ENCODE measurements at places on chromosomes 5 and 9.

- H3K27me3 ChIP-seq: no peaks in the 10 kb centered on the region
- no peaks in the 10 kb centered on the region for H3K36me3 ChIP-seq
- H3K4me3 ChIP-seq: no peak overlapping the region
- no peak for ATAC-seq
- no peak overlapping the region for H3K27ac ChIP-seq
- H3K4me1 ChIP-seq: no peaks in the 10 kb centered on the region
These were observed 338.4 kb downstream of the DNAH5 start for GRCh38 chr5:13606051-13606450.

GRCh38 chr9:85283421-85283820, 458.3 kb downstream of the AGTPBP1 start:
- H3K27ac ChIP-seq: no peak overlapping the region
- peaks cover 10% of the 10 kb centered on the region for H3K27me3 ChIP-seq
- no peaks in the 10 kb centered on the region for H3K36me3 ChIP-seq
- no peak for ATAC-seq

DNA sequence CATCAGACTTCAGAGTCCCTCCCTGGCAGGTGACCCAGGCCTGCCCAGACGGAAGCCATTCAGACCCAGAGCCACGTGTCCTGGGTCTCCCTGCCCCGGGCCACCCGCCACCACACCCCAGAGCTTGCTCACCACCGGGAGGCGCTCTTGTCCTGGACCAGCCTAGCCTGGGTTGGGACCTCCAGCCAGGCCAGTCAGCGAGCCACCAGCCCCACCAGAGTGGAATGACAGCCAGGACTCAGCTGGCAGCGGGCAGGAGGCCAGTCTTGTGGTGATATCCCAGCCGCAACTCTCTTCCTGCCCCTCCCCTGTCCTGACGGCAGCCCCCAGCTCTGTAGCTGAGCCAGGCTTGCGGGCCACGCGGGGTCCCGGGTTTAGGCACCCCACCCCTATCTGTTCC, 1.7 kb upstream of the PTGDS start:
- H3K4me1 ChIP-seq: peaks cover 40% of the 10 kb centered on the region
- peak overlapping the region; percentile 11 for H3K27ac ChIP-seq
- H3K36me3 ChIP-seq: no peaks in the 10 kb centered on the region
- ATAC-seq: no peak

GRCh38 chr9:16715404-16715803, 155.1 kb downstream of the BNC2 start:
- H3K27ac ChIP-seq: no peak overlapping the region
- H3K4me1 ChIP-seq: no peaks in the 10 kb centered on the region
- H3K36me3 ChIP-seq: no peaks in the 10 kb centered on the region
- H3K27me3 ChIP-seq: no peaks in the 10 kb centered on the region
- no peak overlapping the region for H3K4me3 ChIP-seq
- peak; percentile 79 for ATAC-seq

DNA sequence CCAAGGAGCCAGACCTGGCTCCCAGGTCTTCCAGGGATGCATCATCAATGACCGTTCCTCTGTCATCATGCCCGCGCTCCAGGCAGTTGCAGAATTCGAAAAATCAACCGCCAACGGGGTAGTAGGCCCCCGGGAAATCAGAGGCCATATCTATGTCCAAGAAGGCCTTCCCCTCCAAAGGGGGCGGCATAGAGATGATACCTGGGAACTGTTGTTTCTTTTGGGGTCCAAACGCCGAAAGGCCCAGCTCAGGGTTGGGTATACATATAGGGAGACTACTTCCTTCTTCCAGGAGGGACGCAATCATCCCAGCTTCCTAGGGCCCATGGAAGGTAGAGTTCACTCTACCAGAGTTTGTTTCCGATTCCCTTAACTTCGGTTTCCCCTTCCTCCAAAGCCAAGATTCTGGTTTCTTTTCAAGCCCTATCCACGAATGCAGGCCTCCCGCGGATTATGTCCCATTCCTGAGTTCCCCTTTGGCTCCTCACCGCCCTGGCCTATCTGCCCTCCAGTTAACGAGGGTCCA, 754 bp downstream of the DCAF12 start:
- H3K4me3 ChIP-seq: peak overlapping the region; percentile 49
- no peaks in the 10 kb centered on the region for H3K27me3 ChIP-seq
- peak overlapping the region; percentile 25 for H3K27ac ChIP-seq

- no peak for ATAC-seq
- H3K36me3 ChIP-seq: no peaks in the 10 kb centered on the region
- no peaks in the 10 kb centered on the region for H3K4me1 ChIP-seq
These were observed 521.1 kb upstream of the DAB2 start for GRCh38 chr5:39945870-39946269.

- no peaks in the 10 kb centered on the region for H3K27me3 ChIP-seq
- H3K36me3 ChIP-seq: no peaks in the 10 kb centered on the region
- peak overlapping the region; percentile 16 for H3K4me3 ChIP-seq
- peak; percentile 44 for ATAC-seq
- H3K4me1 ChIP-seq: peaks cover 2% of the 10 kb centered on the region
- H3K27ac ChIP-seq: no peak overlapping the region
These were observed 20.5 kb downstream of the EQTN start for GRCh38 chr9:27276193-27277030.

DNA sequence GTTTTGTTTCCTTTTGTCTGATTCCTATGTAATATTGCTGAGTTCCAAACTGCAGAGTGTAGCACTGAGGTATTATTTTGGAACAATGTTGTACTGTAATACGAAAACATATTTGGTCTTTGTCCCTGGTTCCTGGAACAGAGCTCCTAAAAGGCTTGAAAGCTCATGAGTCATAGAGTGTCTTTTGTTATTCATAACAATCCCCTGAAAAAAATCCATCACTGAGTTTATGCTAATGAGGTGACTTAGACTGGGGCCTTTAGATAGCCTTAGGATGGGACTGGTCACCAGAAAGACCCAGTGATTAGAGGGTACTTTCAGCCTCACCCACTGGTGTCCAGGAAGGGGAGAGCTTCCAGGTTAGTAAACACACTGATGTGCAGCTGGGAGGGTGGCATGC, 132.7 kb upstream of the POU5F2 start:
- no peaks in the 10 kb centered on the region for H3K36me3 ChIP-seq
- no peak overlapping the region for H3K27ac ChIP-seq
- no peak for ATAC-seq
- H3K27me3 ChIP-seq: no peaks in the 10 kb centered on the region
- H3K4me3 ChIP-seq: no peak overlapping the region
- no peaks in the 10 kb centered on the region for H3K4me1 ChIP-seq

- H3K4me3 ChIP-seq: no peak overlapping the region
- peak; percentile 32 for ATAC-seq
- H3K27ac ChIP-seq: peak overlapping the region; percentile 77
These were observed 13.6 kb downstream of the GGTA1 start for GRCh38 chr9:121486043-121486442.

- H3K4me1 ChIP-seq: no peaks in the 10 kb centered on the region
- H3K36me3 ChIP-seq: no peaks in the 10 kb centered on the region
- ATAC-seq: no peak
- no peak overlapping the region for H3K27ac ChIP-seq
- no peaks in the 10 kb centered on the region for H3K27me3 ChIP-seq
These were observed 260.5 kb downstream of the MSX2 start for GRCh38 chr5:174984863-174985262.

DNA sequence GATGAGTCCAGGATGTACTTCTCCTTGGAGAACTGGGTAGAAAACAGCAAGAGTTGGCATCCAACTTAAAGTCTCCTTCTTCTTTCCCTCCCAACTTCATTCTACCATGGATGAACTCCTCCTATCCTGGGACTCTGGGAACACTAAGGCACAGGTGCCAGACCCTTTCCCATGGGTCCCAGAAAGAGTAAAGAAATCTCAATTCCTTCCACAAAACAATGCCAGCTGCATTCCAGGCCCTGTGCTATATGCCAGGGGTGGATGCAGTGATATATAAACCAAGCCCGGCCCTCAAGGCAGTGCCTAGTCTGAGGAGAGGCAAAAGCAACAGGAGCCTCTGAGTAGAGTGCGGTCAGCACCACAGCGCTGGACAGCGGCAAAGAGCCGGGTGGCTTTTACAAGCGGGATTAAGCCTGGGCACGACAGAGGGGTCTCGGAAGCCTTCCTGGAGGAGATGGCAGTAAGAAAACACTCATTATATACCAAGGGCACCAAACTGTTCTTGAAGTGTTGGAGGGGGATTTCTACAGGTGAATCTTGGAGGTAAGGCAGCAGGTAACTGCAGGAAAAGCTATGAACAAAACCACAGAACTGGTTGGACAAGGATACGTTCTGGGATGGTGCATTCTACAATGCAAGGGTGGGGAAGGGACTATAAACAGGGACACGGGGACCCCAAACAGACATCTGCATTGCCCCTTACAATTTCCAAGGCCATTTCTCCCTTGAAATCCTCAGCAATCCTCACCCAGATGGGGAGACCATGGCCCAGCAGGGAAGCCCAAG, 16.4 kb upstream of the TOR2A start:
- no peak overlapping the region for H3K27ac ChIP-seq
- H3K36me3 ChIP-seq: no peaks in the 10 kb centered on the region
- ATAC-seq: no peak
- H3K4me3 ChIP-seq: no peak overlapping the region
- peaks cover 80% of the 10 kb centered on the region for H3K27me3 ChIP-seq

All from gastroesophageal sphincter (tissue), 4 donors.